ENCODE measurements at places on chromosomes 11 and 22. TPM values are rescaled to one million over a fixed set of nuclear protein-coding genes. Genes with fewer than 3 reads are reported as not detected.

Gene OR4A47
- not detected for total RNA-seq

Gene ZNF280A
- total RNA-seq: not detected

Gene POU2AF2
- not detected for total RNA-seq

Gene DBX1
- not detected for total RNA-seq

Gene RRAS2
- total RNA-seq: 51.9 TPM

Gene MYEOV
- total RNA-seq: 2.6 TPM

Gene DNAJB7
- not detected for total RNA-seq

Gene MYO7A
- total RNA-seq: 2.2 TPM

Gene C11orf65
- 1.6 TPM for total RNA-seq

Gene VSIG2
- 0.25 TPM for total RNA-seq

Gene MUC6
- not detected for total RNA-seq

Gene TRIM64
- not detected for total RNA-seq

Gene PIWIL4
- 5.0 TPM for total RNA-seq

Gene C22orf31
- not detected for total RNA-seq

Gene CPSF7
- total RNA-seq: 116 TPM

Gene RASD2
- total RNA-seq: 0.14 TPM

Gene ZNRF3
- 35.9 TPM for total RNA-seq

Gene LDHA
- 437 TPM for total RNA-seq

Gene PKP3
- total RNA-seq: 65.7 TPM

Gene MS4A15
- total RNA-seq: 0.13 TPM
